Activated CD4-positive, alpha-beta T cell treated with anti-CD3 and anti-CD28 coated beads, Interleukin-2, amount 50 U/mL, for 1 hour (primary cell): ENCODE measurements at places on chromosomes 4 and X.

DNA sequence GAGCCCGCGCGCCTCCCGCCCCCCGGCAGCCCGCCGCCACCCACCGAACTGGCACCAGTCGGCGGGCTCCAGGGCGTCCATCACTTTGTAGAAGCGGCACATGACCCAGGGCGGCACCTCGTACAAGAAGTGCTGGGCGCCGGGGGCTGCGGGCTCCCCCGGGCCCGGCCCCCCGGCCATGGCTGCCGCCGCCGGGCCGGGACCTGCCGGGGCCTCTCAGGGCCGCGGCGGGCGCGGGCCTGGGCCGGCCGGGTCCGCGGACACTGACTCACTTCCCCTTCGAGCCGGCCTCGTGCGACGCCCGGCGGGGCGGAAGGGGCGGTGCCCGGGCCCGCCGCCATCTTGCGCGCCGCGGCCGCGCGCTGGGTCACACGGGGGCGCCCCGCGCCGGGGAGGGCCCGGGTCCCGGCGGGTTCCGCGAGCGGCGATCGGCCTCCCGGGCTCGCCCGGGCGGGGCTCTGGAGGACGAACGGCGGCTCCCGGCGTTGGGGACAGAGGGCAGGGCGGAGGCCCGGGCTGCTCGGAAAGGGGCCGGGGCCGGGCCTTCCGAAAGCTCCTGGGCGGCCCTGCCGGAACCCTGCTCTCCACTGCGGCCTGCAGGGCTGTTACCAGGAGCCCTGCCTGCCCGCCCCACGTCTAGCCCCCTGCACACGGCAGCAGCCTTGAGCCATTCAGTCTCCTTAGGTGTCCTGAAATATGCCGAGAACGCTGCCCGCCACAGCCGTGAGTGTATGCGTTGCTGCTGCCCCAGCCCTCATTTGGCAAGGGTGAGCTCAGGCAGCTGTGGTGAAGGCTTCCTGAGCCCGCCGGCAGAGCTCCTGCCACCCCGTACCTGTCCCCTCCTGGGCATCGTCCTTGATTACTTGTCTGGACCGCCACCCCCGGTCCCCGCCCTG lies at the start of gene IRAK1:
TSS of gene IRAK1 (minus strand) at position 270 of the 896 bp plus-strand sequence. CDS start at position 180, 90 bp downstream.
- peak; percentile 37 for DNase-seq

DNA sequence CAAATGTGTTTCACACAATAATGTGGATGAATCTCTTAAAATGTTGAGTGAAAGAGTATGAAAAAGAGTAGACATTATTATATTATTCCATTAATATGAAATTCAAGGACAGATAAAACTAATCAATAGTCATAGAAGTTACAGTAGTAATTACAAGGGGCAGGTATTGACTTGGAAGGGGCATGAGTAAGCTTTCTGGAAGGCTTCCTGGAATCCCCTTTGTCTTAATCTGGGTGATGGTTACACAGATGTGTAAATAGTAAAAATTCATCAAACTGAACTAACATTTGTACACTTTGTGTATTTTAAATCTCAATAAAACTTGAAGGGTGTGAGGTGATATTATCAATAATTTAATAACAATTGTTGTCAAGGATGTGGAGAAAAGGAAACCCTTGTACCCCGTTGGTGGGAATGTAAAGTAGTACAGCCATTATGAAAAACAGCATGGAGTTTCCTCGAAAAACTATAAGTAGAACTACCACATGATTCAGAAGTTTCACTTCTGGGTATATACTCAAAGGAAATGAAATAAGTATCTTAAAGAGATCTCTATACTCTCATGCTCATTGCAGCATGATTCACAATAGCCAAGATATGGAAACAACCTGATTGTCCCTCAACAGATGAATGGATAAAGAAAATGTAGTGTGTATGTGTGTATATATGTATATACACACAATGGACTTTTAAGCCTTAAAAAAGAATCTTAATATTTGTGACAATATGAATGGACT lies 96.9 kb upstream of the MID1IP1 start:
- no peak for DNase-seq

DNA sequence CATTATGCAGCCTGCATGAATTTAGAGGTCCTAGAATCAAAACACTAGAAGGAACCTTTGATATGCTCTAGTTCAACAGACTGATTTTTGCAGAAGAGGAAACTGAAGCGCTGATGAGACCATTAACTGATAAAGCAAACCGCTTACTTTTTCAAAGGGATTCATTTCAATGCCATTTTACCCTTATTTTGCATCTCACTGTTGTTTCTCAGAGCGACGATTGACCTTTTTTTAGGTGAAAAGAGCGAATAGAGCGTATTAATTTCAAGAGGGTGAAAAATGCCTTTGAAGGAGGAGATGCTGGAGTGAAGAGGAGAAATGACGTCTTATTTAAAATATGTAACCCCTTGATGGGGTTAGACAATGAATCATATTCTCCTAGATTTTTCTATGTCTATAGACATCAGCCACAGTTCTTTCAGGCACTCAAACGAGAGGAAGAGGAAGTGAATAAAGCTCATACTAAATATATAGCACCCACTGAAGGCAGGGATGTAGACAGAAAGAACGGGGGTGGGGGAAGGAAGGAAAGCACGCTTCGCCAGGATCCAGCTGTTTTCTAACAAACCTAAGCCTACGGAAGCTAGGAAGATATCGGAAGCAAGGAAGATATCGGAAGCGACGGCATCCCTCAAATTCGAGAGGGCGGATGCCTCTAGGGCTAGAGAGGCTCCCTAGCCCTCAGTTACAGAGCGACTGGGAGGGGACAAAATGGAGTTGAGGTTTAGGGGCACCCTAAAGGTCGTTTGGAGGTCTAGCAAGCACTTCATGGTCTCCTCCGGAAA lies 848 bp downstream of the ACSL4 start:
- peak; percentile 9 for DNase-seq

- DNase-seq = peak; percentile 18
Observed at GRCh38 chrX:48025561-48025960, 18.8 kb downstream of the SPACA5 start.

- no peak for DNase-seq
Observed at GRCh38 chr4:14157262-14157661, 529.7 kb upstream of the BOD1L1 start.

- no peak for DNase-seq
Observed at GRCh38 chr4:54391104-54391503, 162.0 kb downstream of the PDGFRA start.

GRCh38 chr4:178142724-178143123 lies 700.5 kb upstream of the AGA start:
- DNase-seq = no peak

DNA sequence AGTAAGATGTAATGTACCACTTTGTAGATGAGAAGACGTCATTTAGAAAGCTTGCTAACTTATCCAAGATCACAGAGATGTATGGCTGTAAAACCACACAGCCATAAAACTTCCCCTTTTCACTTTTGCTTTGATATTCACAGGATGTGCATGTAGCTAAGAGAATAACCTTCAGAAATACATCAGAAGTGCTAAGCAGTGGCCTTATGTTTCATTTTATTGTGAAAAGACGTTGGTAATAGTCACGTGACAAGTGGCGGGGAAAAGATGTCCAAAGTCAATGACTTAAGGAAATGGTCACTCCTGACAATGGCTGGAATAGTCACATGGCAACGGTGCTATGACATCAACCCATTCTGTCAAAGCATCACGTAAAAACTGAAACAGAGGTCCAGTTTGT lies 12.9 kb upstream of the WDR17 start:
- DNase-seq = no peak

DNA sequence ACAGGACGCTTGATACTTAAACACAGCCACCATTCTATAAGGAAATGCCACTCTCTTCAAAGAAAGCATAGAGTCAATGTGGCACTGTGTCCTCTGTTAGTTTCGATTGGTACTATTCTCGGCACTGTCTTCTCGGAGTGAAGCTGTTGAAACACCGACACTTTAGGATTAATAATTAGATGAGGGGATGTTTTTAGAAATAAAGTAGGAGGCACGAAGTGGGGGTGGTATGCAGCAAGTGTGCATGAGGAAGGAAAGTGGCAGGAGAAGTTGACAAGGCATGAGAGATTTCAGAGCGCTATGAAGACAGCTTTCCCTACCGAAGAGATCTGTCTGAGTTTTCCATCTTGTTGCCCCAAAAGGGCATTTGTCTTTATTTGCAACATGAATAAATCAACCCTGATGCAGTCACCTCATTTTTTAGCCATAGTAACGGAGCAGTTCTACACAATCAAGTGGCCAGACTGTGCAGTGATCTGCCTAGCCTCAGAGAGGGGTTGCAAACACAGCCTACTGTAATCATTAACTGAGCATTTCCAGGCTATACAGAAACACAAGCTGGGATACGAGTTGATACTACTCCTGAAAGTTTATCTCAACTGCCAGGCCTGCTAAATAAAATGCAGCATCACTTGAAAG lies 8.3 kb downstream of the GPRIN3 start:
- DNase-seq = no peak

DNA sequence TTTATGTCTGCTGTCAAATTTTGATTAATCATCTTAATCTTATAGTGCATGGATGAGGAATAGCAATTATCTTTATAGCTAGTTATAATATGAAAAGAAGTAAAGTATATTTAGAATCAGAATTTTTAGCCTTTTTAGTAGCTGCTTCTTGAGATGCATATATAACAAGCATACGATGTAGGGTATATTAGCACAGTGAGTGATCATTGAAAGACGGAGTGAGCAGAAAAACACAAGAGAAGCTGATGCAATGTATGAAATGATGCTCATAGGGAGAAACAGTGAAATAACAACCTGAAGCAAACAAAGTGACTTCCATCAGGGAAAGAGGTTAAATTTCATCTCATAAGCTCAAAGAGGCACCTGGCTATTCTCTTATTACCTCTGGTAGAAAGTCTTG lies 77.0 kb downstream of the GLRA3 start:
- no peak for DNase-seq

DNA sequence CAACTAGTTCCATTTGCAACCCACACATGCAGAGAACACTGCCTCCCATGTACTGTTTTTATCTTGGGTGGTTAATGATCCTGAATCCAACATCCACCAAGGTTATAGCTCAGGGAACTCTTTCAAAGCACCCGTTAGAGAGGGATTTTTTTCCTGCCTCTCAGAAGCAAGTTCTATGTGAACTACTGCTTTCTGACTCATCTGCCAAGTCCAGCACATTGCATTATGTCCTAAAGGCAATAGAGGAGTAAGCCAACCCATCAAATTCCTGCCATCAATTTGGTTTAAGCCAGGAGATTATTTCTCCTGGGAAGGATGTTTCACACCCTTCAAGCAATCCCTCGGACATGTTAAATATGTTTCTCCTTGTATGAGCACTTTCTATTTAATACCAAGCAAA lies 334.5 kb downstream of the GASK1B start:
- no peak for DNase-seq

DNA sequence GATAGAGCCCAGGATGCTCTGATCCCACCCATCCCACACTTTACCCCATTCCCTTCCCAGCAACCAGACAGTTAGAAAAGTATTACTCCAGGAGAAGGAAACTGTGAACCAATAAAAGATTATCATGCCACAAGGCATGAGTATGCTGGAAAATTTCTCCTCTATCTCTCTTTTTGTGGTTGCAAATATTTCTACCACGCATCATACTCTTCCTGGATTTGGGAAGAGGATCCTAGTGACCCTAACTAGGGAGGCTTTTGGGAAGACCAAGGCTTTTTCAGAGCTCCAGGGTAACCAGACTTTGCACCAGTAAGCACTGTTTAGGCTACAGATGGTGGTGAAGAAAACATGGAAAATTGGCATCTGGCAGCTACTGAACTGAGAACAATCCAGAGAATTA lies 257.6 kb upstream of the CLNK start:
- no peak for DNase-seq
